CD8-positive, alpha-beta memory T cell (primary cell): ENCODE measurements at places on chromosomes 11 and 22. TPM values are rescaled to one million over a fixed set of nuclear protein-coding genes. Genes with fewer than 3 reads are reported as not detected.

LMO1 gene
- total RNA-seq = not detected

DNA sequence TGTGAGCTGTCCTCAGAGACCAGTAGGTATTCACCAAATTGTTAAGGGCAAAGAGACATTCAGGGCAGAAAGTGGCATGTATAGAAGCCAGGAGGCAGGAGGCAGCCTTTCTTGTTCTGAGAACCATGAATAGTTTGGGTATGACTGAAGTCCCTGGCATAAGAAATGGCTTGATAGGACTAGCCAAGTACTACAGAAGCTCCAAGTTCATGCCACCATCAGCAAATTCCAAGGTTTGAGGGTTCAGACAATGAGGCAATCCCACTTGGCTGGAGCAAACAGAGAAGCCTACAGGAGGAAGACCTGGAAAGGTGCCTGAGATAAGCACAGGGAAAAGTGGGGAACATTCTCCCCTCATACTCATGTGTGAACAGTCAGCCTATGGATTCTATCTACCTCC is 25.8 kb downstream of the XRRA1 start:
- DNase-seq = no peak
- H3K4me1 ChIP-seq = no peaks in the 10 kb centered on the region
- no peak overlapping the region for H3K27ac ChIP-seq

DNA sequence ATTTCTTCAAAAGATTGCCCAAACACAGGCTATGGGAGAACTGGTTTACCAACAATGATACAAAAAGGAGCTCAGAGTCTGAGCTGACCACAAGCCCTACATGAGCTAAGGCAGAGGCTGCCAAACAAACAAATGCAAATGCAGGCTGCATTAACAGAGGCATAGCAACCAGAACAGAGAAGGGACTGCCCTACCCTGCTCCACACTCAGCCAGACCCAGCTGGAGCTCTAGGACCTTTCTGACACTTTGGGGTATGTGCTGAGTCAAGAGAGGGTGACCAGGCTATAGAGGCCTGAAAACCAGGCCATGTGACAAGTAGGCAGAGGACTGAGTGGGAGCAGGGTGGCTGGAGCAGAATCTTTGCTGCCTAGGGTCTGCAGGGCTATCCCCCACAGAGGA is 17.8 kb upstream of the P2RY2 start:
- H3K36me3 ChIP-seq = no peaks in the 10 kb centered on the region
- no peaks in the 10 kb centered on the region for H3K4me1 ChIP-seq
- no peak for DNase-seq
- H3K27me3 ChIP-seq = no peaks in the 10 kb centered on the region

GRCh38 chr11:118115048-118115447 is 28.3 kb upstream of the SMIM35 start:
- H3K27me3 ChIP-seq = no peaks in the 10 kb centered on the region
- H3K4me1 ChIP-seq = no peaks in the 10 kb centered on the region
- H3K36me3 ChIP-seq = no peaks in the 10 kb centered on the region
- no peak overlapping the region for H3K27ac ChIP-seq
- H3K4me3 ChIP-seq = no peak overlapping the region

DNA sequence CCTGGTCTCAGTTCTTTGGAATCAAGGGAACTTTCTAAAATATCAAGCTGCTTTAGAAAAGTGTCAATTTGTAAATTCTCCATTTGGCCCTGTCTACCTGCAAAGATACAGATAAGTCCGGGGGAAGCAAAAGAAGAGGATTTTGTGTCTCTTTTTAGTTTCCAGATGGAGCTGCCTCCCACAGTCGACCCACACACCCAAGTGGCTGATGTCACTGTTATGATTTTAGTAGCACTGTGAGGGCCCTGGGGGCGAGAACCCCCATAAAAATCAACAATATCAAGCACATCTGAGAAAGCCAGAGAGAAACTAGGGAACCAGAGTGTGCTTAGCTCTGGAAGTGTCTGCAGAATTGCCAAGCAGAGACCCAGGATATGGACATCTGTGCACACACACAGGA is 212.7 kb downstream of the LARGE1 start:
- DNase-seq = no peak
- no peaks in the 10 kb centered on the region for H3K36me3 ChIP-seq
- H3K27me3 ChIP-seq = no peaks in the 10 kb centered on the region
- H3K4me1 ChIP-seq = no peaks in the 10 kb centered on the region
- no peak overlapping the region for H3K27ac ChIP-seq
